ENCODE measurements at places on chromosomes 7 and 10.
A peak's percentile ranks its signal among the peaks of the same experiment; 100 is the strongest.

GRCh38 chr7:11176985-11177555 lies 203.4 kb downstream of the PHF14 start:
- no peak for DNase-seq

- DNase-seq = no peak
These were observed 206.4 kb upstream of the FERD3L start for GRCh38 chr7:19351341-19352304.

DNA sequence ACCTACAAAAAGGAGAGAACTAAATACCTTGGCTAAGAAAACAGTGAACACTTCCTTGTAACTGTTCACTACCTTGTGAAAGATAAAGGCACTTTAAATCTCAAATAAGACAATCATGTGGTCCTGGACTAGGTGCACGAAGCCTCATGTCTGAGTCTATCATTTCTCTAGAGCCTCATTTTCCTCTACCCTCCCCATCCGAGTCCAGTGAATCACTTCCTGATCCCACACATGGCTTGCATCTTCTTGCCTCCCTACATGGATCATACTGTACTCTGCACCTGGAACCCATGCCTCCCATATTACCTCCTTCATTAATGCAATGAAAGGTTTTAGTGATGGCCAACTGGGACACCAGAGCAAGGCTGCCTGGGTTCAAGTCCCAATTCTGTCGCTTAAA lies 34.5 kb downstream of the SNX10 start:
- no peak for DNase-seq

DNA sequence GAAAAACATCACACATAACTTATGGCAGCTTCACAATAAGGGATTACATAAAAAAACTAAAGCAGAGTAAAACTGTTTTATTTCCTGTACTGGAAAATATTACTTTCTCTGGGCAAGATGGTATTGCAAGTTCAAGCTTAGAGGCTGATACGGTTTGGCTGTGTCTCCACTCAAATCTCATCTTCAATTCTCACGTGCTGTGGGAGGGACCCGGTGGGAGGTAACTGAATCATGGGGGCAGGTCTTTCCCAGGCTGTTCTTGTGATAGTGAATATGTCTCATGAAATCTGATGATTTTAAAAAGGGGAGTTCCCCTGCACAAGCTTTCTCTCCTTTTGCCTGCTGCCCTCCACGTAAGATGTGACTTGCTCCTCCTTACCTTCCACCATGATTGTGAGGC lies 5.1 kb upstream of the LRRC27 start:
- DNase-seq = no peak

DNA sequence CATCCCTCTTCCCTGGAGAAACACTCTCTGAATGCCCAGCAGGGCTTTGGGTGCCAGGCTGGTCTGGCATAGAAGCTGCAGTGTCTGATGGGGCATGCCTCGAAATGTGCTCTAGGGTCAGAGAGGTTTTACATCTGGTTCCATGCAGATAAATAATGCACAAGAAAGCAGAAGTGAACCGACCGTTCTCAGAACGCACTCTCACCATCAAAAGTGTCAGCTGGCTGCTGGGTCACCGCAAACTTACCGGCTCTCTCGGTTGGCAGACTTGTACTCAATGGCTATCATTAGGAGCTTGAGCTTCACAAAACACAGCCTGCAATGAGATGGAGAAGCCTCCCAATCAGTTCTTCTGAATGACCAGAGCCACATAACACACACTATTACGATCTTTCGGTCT lies 610.0 kb downstream of the KCNMA1 start:
- DNase-seq = no peak

- no peak for DNase-seq
These were observed 10.0 kb upstream of the DDIT4 start for GRCh38 chr10:72263613-72264241.

GRCh38 chr10:9009505-9009904 lies 955.0 kb downstream of the GATA3 start:
- no peak for DNase-seq

DNA sequence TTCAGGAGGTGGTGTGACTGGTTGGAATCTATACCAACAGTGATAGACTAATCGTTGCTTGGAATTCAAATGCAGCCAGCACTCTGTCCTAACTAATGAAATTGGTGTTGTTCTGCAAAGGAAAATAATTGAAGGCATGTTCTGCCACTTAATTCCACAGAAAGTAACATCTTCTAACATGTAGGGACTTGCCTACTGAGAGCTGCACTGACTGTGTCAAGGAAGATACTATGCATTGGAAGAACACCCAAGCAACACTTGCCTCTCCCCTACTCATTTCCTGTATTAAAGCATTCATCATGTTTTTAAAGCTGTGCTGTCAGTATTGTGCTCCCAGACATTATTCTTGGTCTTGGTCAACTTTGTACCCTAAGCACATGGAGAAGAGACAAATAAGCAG lies 2.7 kb upstream of the CYP3A7 start:
- no peak for DNase-seq

DNA sequence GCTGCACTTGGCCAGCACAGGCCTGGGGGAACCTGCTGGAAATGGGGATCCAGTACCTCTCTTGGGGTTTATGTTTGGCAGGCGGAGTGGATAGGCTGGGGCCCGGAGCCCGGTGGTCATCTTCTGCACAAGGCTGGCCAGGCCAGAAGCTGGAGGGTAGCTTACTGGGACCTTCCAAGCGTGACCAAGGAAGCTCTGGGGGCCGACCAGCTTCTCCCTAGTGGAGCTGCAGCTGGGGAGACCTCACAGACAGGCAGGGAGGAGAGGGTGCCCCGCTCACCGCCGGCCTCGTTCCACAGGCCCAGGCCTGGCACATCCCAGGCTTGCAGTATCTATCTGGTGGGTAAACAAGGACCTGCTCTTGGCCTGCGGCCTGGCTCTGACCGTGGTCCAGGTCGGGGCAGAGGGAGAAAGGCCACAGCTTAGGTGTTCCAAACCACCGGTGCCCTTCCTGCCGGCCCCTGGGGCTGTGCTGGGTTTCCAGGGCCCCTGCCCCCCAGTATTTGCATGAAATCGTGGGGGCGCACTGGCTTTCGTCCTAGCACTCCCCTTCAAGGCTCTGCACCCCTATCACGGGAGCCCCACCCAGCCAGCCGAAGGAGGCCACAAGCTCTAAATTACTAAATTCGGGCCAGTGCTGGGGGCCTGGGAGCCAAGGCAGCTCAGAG lies 1.5 kb upstream of the ELFN1 start:
- no peak for DNase-seq

GRCh38 chr7:47411281-47411869 lies 170.5 kb downstream of the TNS3 start:
- DNase-seq = no peak

GRCh38 chr10:96896884-96897589 lies 64.9 kb downstream of the LCOR start:
- DNase-seq = no peak

DNA sequence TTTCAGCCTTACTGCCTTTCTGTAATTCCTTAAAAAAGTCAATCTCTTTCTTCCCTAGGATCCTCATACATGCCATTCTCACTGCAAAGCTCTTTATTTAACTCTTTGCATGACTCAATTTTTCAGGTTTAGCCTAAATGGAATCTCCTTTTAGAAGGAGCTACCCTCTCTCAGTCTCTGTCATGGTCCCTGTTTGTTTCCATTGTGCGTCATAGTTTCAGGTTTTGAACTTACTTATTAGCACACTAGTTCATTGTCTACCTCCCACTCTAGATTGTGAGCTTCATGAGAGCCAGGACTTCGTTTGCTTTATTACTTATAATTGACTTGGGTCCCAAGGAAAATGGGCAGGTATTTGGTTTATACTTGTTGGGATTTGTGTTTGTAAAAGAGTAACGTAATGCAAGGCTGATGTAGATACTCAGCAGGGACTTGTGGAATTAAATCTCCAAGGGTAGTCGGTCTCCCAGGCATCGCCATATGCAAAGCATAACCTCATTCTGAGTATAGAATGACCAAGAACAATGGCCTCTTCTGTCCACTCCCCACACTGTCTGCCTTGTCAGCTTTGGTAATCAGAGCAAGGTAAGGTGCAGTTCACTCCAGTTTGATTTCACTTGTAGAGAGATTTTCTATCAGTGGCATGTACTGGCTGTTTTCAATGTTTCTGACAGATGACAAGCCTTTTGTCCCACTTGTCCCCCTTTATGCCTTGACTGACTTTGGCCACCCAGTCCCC lies 252.0 kb downstream of the SORCS3 start:
- no peak for DNase-seq

DNA sequence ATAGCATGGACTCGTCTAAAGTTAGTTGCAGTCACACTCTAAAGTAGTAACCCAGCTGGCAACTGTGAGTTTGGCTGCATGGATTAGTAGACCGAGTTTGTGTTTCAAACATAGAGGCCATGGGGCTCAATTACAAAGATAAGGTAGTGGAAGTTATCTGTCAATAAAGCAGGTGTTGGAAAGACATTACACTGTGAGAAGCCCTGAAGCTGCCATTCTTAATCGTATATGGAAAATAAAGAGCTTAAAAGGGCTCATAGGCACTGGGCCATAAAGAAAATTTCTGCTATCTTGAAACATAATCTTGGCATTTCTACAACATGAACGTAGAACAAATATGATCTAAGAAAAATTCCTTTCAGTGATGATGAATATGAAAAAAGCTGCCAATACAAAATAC lies 837.7 kb downstream of the REEP3 start:
- no peak for DNase-seq

- DNase-seq = peak; percentile 73
These were observed 91.3 kb downstream of the CD36 start for GRCh38 chr7:80729591-80730320.
